RCC 7860 (cell line): ENCODE measurements at places on chromosomes 6 and 20.
A peak's percentile ranks its signal among the peaks of the same experiment; 100 is the strongest.

DNA sequence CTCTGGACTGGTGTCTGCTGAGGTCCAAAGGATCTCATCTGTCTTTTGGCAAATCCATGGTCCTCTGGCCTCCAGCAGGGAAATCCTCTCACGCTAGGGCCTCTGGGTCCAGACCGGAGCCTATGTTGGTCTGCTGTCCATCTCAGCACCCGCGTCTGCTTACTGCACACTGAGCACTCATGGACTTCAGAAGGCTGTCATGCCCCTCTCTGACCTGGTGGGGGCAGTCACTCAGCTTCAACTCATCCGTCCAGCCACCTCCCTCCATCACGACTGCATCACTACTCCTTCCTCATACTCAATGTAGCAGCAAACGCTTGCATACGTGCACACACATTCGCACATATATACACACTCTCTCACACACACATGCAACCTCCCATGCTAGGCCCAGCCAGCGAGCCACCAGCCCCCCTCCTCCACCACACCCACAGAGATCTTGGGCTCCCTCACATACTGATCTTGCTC, 33.3 kb downstream of the GABRR2 start:
- DNase-seq: peak; percentile 11

- no peak for DNase-seq
These were observed 10.8 kb upstream of the ANKRD60 start for GRCh38 chr20:58239216-58239615.

DNA sequence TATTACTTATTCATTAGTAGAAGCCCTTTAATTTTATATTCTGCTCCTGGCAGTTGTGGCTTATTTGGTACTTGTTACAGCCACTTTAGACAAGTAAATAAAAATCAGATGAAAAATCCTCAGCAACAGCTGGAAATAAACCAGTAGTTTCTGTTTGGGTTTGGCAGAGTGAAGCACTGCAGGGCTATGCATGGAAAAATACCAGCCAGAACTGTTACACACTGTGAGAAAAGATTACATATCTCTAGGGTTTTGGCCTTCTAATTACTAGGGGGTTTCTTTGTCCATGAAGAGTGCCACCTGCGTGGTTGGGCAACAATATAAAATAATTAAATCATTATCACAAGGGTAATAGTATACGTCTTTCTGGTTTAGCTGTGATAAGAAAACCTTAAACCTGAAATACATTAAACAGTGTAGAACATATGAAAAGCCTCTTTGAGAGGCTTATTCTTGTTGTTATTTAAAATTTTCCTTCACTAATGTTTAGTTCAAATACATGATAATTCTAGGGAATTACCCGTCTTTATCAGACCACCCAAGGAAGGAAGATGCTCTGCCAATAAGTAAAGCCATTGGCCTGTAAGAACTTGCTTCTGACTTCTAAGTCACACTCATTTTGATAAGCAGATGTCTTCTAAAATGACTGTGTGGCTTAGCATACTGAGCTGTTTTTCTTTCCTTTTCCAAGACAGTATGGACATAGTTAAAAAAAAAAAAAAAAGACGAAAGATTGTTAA, 320.0 kb upstream of the FLRT3 start:
- no peak for DNase-seq

DNA sequence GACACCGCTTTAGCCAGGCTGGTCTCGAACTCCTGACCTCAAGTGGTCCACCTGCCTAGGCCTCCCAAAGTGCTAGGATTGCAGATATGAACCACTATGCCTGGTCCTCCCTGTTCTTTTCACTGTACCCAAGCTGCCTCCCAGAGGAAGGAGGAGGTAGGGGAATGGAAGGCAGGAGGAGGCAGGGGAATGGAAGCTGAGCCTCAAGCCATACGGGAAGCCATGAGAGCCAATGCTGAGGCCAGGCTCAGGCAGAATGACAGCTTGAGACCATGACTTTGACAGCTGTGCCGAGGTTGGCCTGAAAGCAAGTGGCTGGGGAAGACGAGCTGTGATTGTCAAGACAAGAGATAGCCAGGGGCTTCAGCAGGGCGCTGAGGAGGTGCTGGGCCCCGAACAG, 13.6 kb upstream of the ZNF335 start:
- peak; percentile 12 for DNase-seq

DNA sequence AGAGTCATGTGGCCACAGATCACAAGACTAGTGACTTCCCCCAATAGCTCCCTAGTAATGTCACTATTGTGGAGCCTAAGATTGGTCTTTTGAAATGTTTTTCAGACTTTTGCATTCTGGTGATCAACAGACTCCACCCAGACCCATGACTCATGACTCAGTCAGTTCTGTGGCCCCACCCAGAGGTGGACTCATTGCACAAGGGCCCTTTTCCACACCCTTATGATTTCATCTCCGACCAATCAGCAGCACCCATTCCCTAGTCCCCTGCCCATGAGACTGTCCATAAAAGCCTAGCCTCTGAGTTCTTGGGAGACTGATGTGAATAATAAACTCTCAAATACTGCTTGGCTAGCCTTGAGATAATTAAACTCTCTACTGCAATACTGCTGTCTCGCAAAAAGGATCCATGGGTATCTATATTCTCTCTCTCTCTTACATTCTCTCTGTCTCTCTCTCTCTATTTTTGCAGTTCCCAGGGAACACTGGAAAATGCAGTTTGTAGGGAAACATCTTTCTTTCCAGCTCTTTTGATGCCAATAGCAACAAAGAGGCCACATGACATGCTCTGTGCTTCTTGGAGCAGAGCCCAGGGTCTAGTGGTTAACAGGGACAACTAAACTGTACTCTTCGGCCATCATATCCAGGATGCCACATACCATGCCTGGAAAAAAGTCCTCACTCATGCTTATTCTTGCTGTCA, 71.3 kb upstream of the IYD start:
- peak; percentile 31 for DNase-seq

DNA sequence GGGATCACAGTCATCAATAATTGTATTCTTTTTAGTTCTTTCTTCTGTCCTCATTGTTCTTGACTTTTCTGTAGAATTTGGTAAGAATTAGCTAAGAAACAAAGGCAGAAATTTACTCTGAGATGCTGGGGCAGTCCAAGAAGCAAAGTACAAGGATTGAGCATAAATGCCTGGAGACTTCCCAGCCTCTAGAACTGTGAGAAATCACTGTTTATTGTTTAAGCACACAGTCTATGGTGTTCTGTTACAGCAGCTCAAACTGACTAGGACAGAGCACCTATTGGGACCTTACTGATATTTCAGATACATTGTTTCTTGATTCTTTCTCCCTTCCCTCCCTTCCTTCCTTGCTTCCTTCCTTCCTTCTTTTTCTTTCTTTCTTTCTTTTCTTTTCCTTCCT, 192.7 kb upstream of the SLC35B3 start:
- DNase-seq: no peak
